Thoracic aorta (tissue), 2 donors: ENCODE measurements at places on chromosomes 11 and 22. TPM values are rescaled to one million over a fixed set of nuclear protein-coding genes. Genes with fewer than 3 reads are reported as not detected.
A peak's percentile ranks its signal among the peaks of the same experiment; 100 is the strongest.

Gene KRTAP5-10
- total RNA-seq = not detected

Gene SDHD
- total RNA-seq = 96.4 TPM

Gene MS4A14
- 6.3 TPM for total RNA-seq

Gene KRTAP5-9
- total RNA-seq = not detected

Gene CARS1
- total RNA-seq = 56.5 TPM

Gene CDK2AP2
- 53.3 TPM for total RNA-seq

DNA sequence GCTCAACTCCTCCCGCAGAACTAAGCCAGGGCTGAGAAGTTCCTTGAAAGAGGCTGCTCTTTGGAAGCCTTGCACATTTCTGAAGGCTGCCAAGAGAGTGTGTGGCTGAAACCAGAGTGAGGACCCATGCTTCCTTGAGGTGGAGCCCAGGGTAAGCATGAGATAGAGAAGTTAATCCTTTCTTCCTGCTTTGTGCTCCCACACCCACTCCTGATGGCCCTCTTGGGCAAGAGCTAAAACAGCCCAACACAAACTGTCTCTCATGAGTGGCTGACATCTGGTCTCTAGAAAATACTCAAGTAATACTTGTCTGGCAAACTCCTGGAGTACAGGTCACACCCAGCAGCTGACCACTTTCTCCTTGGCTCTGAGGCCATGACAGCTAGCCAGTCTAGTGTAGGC lies 523.7 kb downstream of the INSC start:
- DNase-seq = no peak

- DNase-seq = peak; percentile 73
Observed at GRCh38 chr22:24894220-24894975, 52.1 kb downstream of the LHFPL7 start.

DNA sequence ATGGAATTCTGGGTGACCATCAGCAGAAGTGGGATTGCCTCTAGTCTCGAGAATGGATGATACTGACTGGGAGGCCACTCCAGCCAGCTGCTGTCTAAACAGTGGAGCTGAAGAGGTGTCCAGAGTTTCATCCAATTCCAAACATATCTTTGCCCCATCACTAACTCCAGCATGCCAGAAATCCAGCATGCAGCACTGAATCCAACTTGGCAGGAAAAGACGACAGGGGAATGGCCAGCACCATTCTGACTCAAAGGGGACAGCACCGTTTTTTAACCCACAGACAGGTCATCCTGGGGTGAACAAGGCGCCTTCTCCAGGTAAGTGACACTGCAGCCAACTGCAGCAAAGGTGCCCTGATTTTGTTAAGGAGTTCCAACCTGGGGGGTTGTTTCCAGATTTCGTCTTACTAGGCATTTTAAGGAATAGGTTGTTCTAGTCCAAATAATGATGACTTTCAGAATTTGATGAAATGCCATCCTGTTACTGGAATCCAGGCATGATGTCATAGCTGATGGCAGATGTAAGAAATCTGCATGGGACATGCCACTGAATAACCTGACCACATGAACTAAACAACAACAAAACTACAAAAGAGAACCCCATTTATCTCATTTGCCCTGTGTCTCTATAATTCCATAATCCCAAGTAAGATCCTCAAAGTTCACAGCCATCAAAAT lies 32.3 kb downstream of the FEZ1 start:
- no peak for DNase-seq

DNA sequence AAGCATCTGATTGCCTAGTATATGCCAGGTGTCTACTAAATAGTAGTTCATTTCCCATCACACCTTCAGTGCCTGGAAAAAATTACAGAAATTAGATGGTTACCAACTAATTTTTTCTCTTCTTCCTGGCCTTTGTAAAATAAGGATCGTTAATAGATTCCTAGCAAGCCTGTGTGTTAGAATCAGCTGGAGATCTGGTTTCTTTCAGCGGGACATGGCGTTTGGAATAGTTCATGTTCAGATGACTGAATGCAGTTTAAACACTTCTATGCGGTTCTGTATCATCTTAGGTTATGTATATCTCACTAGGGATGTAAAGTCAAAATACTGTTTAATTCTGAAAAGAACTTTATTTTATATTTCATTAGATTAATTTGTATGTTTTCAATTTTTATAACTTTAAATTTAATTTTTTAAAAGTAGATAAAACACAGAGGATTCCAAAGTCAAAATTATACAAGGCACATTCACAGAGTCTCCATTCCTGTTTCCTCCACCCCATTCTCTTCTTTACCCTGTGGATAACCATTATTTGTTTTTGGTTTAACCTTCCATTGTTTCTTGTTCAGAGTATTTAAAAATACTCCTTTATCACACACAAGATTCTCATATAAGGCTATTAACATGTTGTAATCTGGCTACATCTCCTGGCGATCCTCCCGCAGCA lies 132.8 kb downstream of the ATXN10 start:
- DNase-seq = no peak

DNA sequence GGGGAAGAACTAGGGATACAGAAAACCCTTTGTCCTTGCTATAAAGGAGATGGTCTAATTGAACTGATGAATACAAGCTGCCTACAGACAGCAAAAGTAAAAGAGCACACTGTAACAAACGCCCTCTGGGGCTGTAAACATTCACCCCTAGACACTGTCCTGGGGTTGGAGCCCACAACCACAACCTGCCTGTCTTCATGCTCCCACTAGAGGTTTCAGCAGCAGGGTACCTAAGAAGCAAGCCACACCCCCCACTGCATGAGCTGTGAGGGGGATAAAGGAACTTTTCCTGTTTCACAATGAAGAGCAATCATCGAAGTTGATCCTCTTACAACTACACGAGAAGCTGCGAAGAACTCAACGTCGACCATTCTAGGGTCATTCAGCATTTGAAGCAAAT lies 90.5 kb upstream of the LUZP2 start:
- DNase-seq = no peak

DNA sequence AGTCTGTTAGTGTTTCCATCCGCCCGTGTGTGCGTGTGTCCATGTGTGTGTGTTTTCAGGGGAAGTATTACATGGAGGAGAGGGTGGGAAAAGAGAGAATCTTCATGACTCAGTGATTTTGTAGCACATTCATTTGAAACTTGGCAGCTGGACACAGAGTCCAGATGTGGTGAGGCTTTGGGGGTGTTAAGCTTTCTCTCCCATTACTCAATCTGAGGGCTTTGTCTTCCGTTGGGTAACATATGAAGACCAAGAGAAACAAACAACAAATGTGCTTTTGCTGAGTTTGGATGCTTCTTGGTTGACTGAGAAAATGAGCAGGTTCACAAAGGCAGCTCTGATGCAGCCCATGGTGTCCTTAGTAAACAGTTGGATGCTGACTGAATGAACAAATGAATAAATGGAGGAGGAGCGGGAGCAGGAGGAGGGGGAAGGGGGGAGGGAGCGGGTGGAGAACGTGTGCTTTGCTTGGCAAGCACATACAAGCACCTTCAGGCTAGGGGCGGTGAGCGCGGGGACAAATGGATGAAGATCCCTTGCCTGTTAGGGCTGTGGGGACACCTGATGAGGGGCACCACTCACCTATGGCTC lies 104.3 kb downstream of the ST3GAL4 start:
- DNase-seq = no peak

- DNase-seq = no peak
Observed at GRCh38 chr11:45704635-45705034, 39.2 kb upstream of the CHST1 start.

DNA sequence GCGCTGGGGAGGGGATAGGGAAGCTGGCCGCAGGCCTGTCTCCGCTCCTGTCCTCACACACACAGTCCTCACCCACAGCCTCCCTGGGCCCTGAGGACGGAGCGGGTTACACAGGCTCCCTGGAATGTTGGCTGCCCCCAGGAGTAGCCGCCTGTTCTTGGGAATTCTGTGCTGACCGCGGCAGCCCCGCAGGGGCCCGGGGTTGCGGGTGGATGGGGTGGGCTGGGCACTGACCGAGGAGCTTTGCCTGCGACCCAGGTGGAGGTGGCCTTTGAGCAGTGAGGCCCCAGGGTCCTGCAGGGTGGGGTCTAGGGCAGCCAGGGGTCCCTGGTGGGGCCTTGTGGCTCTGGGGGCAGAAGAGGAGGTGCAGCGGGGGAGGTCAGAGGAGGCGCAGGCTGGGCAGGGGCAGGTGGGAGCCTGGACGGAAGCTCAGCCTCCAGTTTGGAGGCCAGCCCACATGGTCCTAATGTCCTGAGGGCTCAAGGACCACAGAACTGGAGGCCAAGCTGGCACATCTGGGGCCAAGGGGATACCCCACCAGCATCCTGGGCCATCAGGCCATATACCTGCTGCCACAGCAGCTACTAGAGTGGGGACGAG lies 6.6 kb upstream of the MRGPRG start:
- DNase-seq = no peak

GRCh38 chr11:82848829-82849228 lies 51.4 kb downstream of the PRCP start:
- no peak for DNase-seq

DNA sequence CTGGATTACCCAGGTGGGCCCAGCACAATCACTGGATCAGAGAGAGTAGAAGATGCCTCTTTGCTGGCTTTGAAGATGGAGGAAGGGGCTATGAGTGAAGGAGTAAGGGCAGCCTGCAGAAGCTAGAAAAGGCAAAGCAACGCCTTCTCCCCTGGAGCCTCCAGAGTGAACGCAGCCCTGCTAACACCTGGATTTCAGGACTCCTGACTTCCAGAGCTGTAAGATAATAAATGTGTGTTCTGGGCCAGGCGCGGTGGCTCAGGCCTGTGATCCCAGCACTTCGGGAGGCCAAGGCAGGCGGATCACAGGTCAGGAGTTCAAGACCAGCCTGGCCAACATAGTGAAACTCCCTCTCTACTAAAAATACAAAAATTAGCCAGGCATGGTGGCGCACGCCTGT lies 102.4 kb downstream of the MORC2 start:
- DNase-seq = no peak

- no peak for DNase-seq
Observed at GRCh38 chr11:30467176-30467575, 119.0 kb downstream of the MPPED2 start.

DNA sequence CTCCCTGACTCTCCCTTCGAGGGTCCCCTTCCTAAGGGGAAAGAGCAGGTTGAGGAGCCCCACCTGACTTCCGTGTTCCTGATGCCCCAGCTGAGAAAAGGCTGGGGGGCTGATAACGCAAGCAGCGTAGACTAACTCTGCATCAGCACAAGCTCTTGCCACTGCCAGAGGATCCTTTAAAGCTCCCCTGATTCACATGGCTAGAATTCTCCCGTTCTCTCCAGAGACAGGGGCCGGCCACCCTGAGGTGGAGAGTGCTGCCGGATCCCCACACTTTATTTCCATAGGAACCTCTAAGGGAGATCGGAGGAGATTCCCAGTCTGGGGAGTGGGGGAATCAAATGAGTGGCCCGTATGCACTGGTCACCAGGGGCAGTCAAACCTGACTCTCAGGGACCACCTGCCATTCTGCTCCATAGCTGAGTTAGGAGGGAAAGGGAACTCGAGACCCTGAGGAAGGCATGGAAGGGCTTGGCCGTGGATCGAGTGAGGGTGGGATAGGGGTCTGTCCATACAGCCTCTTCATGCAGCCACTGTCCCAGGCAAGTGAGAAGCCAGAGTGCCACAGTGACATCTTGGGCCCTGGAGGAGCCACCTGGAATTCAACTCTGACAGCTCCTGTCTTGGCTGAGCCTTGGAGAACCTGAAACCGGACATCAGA lies 1.4 kb upstream of the VSIG10L2 start:
- no peak for DNase-seq

DNA sequence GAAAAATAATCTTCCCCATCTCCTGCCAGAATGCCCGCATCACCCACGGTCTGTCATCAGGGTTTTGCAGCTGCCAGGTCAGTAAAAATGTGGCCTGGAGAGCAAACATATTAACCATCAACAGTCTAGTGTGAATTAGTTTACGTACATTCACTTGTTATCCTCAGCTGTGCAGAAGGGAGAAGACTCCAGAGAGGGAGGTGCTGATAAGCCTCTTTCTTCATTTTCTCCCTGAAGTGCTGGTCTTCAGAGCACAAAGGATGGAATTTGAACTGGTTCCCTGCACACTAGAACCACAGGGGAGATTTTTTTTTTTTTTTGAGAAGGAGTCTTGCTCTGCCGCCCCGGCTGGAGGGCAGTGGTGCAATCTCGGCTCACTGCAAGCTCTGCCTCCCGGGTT lies 8.2 kb downstream of the FGF19 start:
- DNase-seq = no peak

- no peak for DNase-seq
Observed at GRCh38 chr11:8584511-8584910, 9.5 kb downstream of the STK33 start.

GRCh38 chr22:48391820-48392219 lies 1435.9 kb downstream of the BRD1 start:
- no peak for DNase-seq

DNA sequence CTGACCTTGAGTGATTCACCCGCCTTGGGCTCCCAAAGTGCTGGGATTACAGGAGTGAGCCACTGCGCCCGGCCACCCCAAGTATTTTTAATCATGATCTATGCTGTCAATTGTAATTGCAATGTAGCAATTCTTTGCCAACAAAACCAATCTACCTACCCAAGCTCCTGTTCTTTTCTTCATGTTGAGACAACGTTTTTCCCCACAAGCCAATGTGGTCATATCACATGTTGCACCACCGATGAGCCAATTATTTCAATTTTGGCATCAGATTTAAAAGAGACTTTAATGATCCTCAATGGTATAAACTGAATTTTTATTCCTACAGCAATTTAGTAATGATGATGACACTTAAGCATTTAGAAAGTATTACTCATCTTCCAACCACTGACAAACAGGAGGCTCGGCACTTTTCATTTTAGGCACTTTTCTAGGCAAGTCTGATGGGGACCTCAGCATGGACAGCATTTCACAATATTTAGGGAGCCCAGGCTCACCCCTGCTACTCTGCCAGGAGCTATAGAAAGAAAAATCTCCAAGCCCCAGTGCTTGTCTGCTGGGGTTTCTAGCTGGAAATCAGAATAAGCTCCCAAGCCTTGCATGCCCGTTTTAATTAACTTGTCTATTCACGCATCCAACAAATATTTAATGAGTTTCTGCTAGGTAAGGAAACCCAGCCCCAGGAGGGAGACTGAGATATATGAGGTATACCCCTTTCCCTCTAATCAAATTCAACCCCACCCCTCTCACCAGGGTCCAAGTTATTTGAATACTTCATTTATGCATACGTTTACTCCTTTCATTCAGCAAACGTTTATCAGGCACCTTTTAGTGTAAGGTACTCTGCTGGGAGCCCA lies 291.4 kb downstream of the ST3GAL4 start:
- no peak for DNase-seq

DNA sequence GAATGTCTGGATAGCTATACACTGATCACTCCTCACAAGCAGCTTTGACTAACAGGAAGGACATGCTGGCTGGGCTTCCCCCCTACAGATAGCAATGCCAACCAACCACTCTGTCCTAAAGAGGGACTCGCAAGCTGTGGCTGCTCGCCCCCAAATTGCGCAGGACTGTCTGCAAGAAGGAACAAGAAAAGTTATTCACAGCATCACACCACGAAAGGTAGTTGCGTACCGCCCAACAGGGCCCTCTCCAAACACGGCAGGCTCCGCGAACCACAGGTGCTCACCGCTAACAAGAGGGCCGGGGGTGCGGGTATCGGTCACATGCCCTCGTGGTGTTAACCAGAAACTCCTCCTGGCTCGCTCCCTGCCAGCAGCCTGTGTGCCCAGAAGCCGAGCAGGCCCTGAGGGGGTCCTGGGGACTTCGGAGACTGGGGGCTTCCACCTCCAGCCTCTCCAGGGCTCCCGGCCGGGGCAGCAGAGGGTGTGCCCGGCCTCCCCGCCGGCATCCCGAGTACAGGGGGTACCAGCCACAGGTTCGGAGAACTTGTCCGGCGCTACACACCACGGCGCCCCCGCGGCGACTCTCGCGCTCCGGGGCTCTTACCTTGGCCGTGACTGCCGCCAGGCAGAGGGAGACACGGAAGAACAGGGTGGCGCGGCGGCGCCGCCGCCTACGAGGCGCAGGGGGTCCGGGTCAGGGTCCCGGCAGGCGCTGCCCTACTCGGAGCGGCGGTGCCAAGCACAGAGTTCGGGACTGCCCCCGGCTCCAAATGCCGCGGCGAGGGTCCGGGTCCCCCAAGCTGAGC lies 682 bp downstream of the LARGE1 start:
- DNase-seq = no peak
